ENCODE measurements at places on chromosomes 11 and 22.
A peak's percentile ranks its signal among the peaks of the same experiment; 100 is the strongest.

DNA sequence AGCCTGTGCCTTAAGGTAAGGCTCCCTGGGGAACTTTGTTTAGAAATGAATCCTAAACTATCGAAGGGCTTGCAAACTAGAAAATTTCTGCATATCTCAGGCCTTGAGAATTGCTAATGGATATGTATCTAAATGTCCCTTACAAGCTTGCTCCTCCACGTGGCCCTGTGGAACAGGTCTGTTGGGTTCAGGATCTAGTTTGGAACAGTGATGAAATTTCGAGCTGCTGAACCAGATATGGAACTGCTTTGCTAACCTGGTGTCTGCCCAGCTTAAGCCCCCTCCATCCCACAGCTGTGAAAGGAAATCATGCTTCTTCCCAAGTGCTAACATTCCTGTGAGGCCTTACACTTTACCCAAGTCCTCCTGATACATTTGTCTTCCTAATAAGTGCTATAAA, 11.6 kb downstream of the SREBF2 start:
- no peak for DNase-seq

- no peak for DNase-seq
These were observed 29.2 kb downstream of the PDGFD start for GRCh38 chr11:104134745-104135144.

DNA sequence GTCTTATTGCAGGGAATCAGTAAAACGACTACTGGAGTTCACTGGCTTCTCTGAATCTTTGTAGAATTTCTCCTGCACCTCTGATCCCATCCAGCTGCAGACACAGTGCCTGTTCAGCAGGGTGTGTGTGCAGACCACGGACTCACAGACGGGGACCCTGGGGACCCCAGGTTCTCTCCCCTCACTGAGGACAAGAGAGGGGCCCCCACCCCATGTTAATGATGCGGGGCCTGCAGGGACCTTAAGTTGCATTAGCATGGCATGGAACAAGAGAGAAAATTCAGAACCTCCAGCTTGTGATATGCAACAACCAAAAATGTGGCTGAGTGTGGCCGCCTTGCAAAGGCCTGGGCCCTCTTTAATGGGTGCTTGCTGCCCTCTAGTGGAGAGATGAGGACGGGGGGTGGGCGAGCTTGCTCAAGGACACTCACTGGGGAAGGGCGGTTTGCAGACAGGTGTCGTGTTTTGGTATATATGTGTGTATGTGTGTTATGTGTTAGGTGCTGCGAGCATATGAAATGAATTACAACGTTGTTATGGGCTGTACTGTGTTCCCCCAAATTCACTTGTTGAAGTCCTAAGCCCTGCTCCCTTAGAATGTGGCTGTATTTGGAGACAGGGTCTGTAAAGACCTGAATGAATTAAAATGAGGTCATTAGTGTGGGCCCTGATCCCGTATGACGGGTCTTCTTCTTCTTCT, 84.4 kb upstream of the SEPTIN5 start:
- DNase-seq = peak; percentile 85

- no peak for DNase-seq
These were observed 37.9 kb downstream of the MAPK1 start for GRCh38 chr22:21829523-21829922.

DNA sequence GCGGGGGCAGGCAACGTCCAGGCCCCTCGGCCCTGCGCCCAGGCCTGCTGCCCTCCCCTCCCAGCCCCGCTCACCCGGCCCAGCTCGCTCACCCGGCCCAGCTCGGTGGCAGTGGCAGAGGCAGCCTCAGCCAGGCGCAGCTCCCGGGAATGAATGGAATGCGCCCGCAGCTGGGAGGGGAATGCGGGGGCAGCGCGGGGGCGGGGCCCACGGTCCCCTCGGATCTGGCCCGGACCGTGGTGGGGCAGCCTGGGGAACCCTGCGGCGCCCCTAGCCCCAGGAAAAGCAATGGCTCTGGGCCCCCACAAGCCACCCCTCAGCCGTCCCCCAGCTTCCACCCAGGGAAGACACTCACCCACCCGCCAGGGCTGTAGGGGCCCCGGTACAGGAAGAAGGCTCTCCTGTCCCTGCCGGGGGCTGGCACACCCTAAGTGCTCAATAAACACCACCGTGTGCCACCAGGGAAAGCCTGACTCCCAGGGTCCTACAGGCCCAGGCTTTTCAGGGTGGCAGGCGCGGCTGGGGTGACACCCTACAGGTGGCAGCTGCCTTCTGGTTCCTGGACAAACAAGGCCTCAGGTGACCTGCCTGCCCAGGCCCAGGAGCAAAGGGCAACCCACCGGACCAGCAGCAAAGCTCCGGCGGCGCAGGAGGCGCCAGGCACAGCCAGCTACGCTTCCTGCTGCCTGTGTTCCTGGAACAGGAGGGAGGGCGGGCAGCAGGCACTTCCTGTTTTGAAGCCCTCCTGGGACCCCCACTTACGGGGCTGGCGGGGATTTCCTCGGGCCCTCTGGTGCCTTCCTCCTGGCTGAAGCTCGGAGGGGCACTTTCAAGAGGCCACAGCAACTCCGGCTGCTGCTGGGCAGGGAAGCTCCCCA, 13.8 kb downstream of the PLXNB2 start:
- no peak for DNase-seq

GRCh38 chr11:130816546-130817329, 99.5 kb downstream of the SNX19 start:
- no peak for DNase-seq

DNA sequence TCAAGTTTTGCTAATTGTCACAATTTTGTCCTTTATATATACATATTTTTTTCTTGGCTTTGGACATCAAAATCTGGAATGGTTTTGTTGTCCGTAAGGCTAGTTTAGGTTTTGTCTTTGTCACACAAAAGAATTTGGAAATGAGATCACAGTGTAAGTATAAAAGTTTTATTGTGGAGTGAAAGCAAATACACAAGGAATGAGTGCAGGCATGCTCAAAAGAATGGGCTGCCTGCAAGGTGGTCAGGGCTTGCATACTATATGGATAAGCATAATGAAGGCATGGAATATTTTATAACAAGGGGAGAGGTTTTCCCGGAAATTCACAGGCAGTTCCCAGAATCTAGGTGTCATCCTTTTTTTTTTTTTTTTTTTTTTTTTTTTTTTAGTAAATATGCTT, 150.2 kb downstream of the ARHGAP42 start:
- DNase-seq = no peak

GRCh38 chr11:79396674-79397073, 44.2 kb downstream of the TENM4 start:
- no peak for DNase-seq

DNA sequence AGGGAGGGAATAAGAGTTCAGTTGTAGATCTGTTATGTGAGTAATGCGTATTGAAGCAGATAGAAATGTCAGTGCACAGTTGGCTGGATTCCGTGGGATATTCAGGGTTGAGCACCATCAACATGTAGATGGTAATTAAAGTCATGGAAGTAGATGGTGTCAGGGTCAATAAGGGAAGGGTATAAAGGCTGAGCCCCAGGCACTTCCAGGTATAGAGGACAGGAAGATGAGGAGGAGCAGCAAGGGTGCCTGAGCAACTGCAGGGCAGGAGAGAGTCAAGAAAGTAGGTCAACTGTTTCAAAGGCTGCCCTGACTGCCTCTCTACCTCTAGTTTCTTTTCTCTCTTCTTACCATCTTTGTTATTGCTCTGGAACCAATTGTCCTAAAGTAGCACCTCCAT, 85.9 kb downstream of the MICAL2 start:
- no peak for DNase-seq

GRCh38 chr22:28883657-28883916, 215 bp downstream of the ZNRF3 start:
- DNase-seq = no peak

DNA sequence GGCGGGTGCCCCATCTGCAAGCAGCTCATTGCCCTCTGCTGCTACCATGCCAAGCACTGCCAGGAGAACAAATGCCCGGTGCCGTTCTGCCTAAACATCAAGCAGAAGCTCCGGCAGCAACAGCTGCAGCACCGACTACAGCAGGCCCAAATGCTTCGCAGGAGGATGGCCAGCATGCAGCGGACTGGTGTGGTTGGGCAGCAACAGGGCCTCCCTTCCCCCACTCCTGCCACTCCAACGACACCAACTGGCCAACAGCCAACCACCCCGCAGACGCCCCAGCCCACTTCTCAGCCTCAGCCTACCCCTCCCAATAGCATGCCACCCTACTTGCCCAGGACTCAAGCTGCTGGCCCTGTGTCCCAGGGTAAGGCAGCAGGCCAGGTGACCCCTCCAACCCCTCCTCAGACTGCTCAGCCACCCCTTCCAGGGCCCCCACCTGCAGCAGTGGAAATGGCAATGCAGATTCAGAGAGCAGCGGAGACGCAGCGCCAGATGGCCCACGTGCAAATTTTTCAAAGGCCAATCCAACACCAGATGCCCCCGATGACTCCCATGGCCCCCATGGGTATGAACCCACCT, 28.0 kb upstream of the L3MBTL2 start:
- DNase-seq = no peak

DNA sequence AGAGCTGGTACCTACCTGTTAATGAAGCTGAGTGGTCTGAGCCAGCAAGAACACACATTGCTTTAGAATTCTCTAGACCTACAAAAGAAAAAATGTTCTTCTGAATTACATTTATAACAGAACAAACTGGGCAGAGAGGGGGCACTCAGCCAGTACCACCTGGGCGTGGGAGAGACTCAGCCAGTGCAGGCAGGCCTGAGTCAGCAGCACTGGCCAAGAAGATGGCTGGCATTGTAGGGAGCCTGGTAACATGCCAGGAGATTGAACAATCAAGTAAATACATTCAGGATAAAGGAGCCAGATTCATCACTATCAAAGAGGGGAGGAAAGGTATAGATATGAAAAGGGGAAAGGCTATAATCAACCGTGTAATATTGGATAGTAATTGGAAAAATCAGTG, 19.9 kb downstream of the SERGEF start:
- no peak for DNase-seq

DNA sequence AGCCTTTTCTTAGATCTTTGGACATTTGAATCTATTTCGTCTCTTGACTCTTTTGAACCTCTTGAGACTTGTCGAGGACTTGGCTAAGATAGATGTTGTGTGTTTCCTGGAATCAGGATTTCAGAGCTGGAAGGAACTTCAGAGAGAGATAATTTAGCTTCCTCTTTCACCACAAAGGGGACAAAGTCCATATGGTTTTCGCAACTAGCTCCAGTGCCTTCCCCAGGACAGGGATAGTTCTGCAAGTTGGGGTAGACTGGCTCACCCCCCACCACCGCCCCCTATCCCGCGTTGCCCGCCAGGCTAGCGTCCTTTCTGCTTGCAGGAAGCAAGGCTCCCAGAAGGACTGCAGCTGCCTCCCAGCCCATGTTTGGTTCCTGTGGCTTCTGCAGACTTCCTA, 75.7 kb upstream of the MYO18B start:
- DNase-seq = no peak

GRCh38 chr11:27388869-27389268, 25.9 kb upstream of the CCDC34 start:
- no peak for DNase-seq

DNA sequence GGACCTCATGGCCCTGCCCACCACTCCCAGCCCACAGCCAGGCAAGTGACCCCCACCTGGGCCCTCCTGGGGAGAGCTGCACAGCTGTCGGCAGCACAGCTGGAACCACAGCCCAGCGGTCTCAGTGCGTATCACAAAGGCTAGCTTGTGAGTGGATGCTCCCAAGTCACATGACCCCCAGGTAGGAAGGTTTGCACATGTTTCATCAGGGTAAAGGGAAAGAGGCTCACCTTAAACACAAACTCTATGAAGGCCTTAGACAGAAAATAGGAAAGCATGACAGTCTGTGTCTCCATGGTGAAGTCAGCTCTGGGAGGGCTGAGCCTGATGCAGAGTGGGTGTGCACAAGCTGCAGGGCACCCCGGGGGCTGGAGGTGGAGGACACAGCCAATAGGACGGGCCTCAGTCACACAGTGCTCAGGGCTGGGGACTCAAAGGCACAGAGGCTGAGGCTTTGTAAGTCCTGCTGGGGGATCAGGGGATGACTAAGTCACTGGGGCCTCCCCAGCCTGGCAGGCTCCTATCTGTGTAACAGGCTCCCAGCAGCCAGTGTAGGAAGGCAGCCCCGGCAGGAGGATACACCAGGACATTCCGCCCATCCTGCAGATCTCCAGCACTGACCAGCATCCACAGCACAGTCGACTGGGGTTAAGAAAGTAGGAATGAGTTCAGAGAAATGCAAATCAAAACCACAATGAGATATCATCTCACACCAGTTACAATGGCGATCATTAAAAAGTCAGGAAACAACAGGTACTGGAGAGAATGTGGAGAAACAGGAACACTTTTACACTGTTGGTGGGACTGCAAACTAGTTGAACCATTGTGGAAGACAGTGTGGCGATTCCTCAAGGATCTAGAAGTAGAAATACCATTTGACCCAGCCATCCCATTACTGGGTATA, 22.0 kb downstream of the CELSR1 start:
- no peak for DNase-seq

- DNase-seq = no peak
These were observed 631.4 kb upstream of the KIRREL3 start for GRCh38 chr11:127631974-127632373.

DNA sequence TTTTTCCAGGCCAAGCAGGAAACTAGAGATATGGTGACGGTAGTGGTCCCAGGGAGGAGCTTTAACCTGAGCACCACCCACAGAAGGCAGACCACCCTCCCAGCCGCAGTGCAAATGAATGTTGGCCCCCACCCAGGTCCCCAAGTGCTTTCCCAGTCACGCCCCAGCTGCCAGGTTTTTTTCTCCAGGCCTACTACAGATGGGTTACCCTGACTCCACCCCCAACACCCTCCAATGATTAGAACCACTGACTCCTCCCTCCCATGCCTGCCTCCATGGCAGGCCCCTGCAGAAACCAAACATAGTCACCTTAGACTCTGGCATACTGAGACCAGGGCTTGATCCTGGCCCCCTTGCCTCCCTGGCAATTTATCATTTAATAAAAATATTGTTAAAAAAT, 58.7 kb upstream of the CHST1 start:
- DNase-seq = no peak

GRCh38 chr11:20597154-20597679, 2.2 kb upstream of the SLC6A5 start:
- no peak for DNase-seq

GRCh38 chr11:37277896-37278465, 679.9 kb upstream of the RAG2 start:
- DNase-seq = no peak

DNA sequence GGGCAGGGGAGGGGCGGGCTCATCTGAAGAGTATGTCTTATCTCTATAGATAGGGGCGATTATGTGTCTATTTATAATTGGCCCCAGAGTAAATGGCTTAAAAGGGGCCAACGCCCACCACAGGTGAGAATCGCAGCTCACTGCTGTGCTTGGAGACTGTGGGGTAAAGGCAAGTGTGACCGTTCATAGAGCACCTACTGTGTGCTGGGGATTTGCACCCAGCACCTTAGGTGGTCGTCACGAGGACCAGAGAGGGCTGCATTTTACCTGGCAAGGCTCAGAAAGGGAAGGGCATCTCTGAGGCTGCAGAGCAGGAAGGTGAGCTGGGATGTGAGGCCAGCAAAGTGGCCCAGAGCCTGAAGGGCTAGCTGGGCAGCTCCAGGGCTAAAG, 13.7 kb upstream of the TCF20 start:
- DNase-seq = no peak

GRCh38 chr22:50656122-50657070, 16.2 kb upstream of the SHANK3 start:
- no peak for DNase-seq

GRCh38 chr11:40986320-40986719, 473.1 kb downstream of the LRRC4C start:
- no peak for DNase-seq

- DNase-seq = no peak
These were observed 39.7 kb downstream of the TIMP3 start for GRCh38 chr22:32841175-32841574.

GRCh38 chr22:45098056-45098455, 65.7 kb upstream of the NUP50 start:
- DNase-seq = no peak

All from activated naive CD4-positive, alpha-beta T cell treated with Interleukin-2 at 50 U/mL for 16 hours (primary cell).